ENCODE measurements at places on chromosomes 6 and 20.

- no peak for DNase-seq
Measured at GRCh38 chr6:8953310-8953709, 518.0 kb upstream of the SLC35B3 start.

GRCh38 chr6:155170519-155170918 lies 93.3 kb upstream of the CLDN20 start:
- no peak for DNase-seq

GRCh38 chr6:170269846-170270541 lies 20.9 kb downstream of the DLL1 start:
- DNase-seq: no peak

- no peak for DNase-seq
Measured at GRCh38 chr6:119768201-119768600, 418.6 kb upstream of the MAN1A1 start.

- no peak for DNase-seq
Measured at GRCh38 chr6:165325609-165326008, 16.2 kb upstream of the C6orf118 start.

GRCh38 chr20:57317789-57318371 lies 11.7 kb upstream of the SPO11 start:
- DNase-seq: no peak

DNA sequence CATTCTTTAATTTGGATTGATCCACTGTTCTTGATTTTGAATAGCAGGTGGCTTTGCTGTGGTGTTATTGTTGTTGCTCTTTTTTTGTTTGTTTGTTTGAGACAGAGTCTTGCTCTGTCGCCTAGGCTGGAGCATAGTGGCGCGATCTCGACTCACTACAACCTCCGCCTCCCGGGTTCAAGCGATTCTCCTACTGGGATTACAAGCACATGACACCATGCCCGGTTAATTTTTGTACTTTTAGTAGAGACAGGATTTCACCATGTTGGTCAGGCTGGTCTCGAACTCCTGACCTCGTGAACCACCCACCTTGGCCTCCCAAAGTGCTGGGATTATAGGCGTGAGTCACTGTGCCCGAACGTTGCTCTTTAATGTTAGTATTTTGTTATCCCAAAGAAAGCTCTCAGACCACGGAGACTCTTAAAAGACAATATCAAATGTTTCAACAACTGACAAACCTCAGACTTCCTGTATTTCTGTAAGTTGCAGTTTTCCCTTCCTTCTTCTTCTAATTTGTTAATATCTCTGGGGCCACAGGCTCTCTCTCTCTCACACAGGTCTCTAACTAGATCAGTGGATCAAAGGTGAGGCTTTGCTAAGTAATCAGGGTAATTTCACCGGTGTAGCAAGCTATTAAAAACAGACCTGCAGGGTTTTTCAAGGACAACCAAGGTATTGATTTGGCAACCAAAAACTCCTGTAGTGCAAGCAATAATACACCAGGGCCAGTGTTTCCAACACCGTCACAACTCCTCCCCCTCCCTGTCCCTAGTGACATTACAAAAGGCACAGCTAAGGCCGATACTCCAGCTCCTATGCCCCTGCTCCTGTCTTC lies 48.8 kb upstream of the ZNF217 start:
- no peak for DNase-seq

- DNase-seq: no peak
Measured at GRCh38 chr6:52049252-52050050, 38.0 kb downstream of the PKHD1 start.

Measured in D721Med (cell line).